Caki2 (cell line): ENCODE measurements at places on chromosomes 4 and X. TPM values are rescaled to one million over a fixed set of nuclear protein-coding genes. Genes with fewer than 3 reads are reported as not detected.

Gene OFD1
- total RNA-seq = 15.5 TPM in 2 replicates

Gene FAM193A
- total RNA-seq = 5.0 and 5.1 TPM in 2 replicates

Gene BGN
- total RNA-seq = not detected in 2 replicates

Gene TEX11
- not detected in 2 replicates for total RNA-seq

Gene DUSP9
- 9.9 and 16.0 TPM in 2 replicates for total RNA-seq

Gene PSAPL1
- not detected in 2 replicates for total RNA-seq

Gene IL2RG
- total RNA-seq = not detected in 2 replicates

Gene DRD5
- total RNA-seq = not detected in 2 replicates

Gene KCND1
- total RNA-seq = 0.24 TPM in 1 of 2 replicates, not detected in the other

Gene TCEAL9
- total RNA-seq = 52.9 and 53.6 TPM in 2 replicates

Gene GRIPAP1
- 17.2 and 17.8 TPM in 2 replicates for total RNA-seq

Gene GLRB
- not detected in 2 replicates for total RNA-seq

Gene ALAS2
- not detected in 2 replicates for total RNA-seq

Gene ANK2
- total RNA-seq = 8.3 and 11.1 TPM in 2 replicates

Gene GC
- total RNA-seq = not detected in 2 replicates

Gene MTTP
- 0.07 and 12.4 TPM in 2 replicates for total RNA-seq

Gene BEX2
- total RNA-seq = 12.2 and 15.0 TPM in 2 replicates
